ENCODE measurements at places on chromosomes 6 and 20.

- DNase-seq = no peak
These were observed 21.1 kb downstream of the FOXC1 start for GRCh38 chr6:1630771-1631217.

GRCh38 chr6:149855040-149855654, 9.0 kb downstream of the LRP11 start:
- no peak for DNase-seq

GRCh38 chr6:168765752-168766151, 324.8 kb downstream of the SMOC2 start:
- DNase-seq = no peak

GRCh38 chr6:43917878-43918382, 147.9 kb downstream of the VEGFA start:
- no peak for DNase-seq

DNA sequence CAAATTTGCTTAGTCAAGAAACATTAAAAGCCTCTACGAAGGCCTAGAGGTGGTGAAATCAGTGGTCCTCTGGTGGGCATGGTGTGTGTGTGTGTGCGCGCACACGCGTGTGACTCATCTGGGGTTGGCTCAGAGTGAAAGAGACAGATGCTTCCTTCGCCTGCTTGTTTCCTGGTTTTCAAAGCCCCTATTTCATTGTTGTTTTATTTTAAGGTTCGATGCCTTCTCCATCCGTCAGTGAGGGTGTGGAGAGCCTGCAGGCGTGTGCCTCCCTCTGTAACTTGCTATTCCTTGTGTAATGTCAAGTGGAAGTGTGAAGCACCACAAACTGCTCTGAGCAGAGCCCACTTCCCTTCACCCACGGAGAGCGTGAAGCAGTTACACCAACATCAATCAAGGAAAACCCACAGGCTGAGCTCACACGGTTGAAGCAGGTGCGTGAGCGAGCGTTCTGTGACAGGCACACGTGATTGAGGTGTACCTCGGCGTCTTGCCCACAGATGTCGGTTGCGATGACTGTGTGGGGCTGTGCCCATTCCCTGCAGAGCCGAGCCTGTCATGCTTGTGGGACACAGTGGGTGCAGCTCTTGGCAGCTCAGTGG, 233.9 kb downstream of the PRL start:
- no peak for DNase-seq

DNA sequence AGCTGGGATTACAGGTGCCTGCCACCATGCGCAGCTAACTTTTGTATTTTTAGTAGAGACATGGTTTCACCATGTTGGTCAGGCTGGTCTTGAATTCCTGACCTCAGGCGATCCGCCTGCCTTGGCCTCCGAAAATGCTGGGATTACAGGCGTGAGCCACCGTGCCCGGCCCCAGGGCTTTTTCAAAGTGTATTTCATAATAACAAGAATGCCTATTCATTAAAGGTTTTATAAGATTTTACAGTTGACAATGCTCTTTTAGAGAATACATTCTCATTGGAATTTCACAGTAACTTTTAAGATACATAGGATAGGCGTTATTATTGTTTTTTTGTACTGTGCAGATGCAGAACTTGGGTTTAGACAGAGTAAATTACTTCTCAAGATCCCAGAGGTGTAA, 52.6 kb upstream of the PTPRK start:
- no peak for DNase-seq

GRCh38 chr6:37903351-37904340, 84.1 kb downstream of the ZFAND3 start:
- DNase-seq = no peak

- DNase-seq = no peak
These were observed 14.9 kb upstream of the HDDC2 start for GRCh38 chr6:125316621-125317020.

GRCh38 chr6:149173222-149173621, 144.3 kb upstream of the TAB2 start:
- DNase-seq = no peak

DNA sequence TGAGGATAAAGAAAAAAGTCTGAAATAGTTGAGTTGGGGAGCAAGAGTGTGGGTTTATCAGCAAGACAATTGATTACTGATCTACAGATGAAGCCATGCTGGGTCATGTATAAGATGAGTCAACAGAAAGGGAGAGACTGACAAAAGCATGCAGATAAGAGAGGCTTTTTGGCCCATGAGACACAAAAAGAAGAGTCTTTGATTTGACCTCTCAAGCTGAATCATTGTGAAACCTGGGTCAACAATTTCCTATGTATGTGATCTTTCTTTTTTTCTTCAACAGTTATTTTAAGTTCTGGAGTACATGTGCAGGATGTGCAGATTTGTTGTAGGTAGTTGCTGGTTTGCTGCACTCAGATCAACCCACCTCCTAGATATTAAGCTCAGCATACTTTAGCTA, 15.9 kb downstream of the RIMS1 start:
- no peak for DNase-seq

DNA sequence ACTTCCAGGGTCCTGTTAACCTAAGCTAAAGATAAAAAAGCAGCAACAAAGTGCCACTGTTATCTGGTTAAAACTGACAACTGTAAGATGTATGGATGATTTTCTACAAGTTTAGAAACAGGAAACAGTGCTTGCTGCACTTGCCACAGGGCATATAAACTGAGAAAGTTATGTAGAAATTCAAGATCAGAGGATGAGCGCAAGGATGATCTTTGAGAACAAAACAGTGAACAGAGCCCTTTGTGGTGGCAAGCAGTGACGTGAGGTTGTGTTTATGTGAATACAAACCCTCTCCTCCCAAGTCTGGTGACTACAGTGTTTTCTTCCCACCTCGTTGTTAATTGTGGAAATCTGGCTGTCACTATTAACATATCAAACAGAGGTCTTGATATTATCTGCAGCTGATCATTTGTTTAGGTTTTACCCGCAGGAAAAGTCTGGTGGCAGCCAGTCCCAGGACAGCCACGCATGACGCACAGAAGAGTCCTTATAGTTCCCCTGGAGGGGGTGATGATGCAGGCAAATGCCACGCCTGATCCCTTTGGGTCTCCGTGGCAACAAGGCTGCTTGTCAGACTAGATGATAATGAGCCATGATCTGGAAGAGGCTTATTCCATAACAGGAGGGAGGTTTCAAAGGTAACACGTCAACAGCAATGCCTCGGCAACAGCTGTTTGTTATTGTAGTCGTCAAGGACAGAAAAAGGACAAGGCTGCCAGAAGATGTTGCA, 43.1 kb upstream of the TNFAIP3 start:
- no peak for DNase-seq

DNA sequence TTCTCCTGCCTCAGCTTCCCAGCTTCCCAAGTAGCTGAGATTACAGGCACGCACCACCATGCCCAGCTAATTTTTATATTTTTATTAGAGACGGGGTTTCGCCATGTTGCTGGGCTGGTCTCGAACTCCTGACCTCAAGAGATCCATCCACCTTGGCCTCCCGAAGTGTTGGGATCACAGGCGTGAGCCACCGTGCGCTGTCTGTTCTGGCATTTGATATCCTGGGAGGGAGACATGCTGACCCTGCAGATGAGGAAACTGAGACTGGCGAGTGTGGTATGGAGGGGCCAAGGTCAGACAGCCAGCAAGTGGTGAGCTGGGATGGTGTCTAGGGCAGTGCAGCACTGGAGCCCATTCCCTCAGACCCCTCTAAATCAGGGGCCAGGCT, 44.6 kb downstream of the SRC start:
- no peak for DNase-seq

DNA sequence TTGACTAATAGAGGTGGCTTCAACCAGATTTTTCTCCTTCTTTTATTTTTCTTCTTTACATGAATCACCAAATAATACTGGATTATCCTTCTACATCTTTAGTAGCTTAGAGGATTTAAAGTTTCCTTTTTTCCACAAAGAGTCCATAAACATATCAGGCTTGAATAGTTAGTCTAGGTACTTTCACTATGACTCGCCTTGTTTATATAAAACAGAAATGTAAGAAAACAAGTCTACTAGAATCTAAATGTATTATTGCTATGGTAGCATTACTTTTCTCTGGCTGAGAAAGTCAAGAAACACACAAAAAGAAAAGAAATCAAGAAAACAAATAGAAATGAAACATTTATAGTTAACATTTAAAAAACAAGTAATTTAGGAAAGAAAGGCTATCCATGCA, 215.2 kb downstream of the PTPRK start:
- DNase-seq = no peak

GRCh38 chr20:774016-774659, 5.8 kb upstream of the SLC52A3 start:
- no peak for DNase-seq

GRCh38 chr20:62699741-62700140, 8.9 kb upstream of the NTSR1 start:
- no peak for DNase-seq

DNA sequence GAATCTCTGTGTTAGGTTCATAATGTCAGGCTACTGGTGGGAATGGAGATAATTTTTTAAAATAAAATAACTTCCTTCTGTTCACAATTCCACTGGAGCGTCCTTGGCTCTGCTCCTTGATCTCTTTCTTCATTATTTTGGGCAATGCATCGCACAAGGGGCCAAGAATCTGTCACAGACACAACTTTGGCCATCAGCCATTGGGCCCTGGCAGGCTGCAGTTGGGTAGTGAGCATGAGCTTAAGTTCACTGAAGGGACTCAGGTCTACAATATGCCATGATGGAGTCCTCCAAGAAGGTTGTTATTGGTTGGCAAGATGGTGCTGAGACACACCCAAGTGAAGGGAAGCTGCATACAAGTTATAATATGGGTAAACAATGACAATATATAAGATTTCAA, 40.0 kb downstream of the CYP39A1 start:
- no peak for DNase-seq

DNA sequence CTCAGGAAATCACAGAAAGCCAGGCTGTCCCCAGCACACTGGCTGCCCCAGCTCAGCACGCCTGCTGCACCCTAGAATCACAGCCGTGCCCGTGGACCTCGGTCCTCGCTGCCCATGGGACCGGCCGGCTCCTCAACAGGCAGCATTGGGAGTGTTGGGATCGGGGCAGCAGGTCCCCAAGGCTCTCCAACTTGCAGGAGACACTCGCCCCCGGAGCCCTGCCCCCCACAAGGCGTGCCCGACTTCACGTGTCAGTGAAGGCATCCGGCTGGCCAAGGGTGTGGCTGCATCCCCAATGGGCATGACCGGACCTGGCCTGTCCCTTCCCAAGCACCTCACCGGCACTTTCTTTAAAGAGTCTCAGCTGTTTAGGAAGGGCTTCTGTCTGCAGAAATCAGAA, 3.0 kb upstream of the NTSR1 start:
- no peak for DNase-seq

DNA sequence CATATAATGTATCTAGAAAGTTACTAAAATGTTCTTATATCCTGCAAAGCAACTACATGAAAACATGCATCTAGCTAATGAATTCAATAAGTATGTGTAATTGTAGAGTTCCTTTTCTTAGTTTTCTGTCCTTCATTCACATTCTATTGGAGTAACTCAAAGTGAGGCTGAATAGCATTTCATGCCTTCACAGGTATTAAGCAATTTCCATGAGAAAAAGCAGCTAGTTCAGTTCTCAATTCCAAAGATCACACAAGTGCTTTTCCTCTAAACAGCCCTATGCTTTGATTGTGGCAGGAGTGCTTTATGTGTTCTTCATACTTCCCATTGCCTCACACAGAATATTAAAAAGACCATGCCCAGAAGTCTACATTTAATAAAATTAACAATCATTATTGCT, 274.9 kb downstream of the RFPL4B start:
- DNase-seq = no peak

DNA sequence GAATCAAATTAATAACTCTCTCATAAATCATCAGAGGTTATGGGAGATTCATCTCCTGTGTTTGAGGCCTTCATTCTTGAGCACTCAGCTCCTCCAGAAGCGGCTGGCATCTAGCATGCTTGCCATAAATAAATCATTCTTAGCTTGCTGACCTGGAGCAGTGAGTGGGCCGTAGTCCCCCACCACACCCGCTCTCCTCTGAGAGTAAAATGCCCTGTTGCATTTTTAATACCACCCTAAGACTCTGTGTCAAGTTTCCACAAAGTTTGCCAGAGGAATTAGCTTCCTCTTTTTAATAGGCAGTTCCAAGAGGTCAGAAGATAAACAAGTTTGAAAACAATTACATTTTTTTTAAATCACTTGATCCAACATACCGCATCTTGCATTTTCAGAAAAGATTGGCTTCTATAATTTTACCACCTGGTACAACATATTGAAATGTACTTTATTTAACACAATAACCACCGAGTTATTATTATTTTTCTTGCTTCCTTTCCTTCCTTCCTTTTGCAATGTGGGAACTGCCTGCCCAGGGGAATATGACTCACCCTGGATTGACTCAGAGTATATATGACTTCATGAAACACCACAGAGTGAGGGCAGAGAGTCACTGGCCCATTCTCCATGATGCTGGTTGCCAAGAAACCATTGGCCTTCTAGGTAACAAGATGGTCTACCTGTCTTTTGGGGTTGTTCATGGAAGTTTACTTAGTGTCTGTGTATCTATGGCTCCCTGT, 29.4 kb upstream of the CLIC5 start:
- no peak for DNase-seq

GRCh38 chr6:3843379-3844096, 5.6 kb upstream of the FAM50B start:
- no peak for DNase-seq

Data from NCI-H1092 treated with DMSO at 0.1 percent for 48 hours (cell line).